Inflammatory macrophage (primary cell): ENCODE measurements at places on chromosomes 2 and 18.

GRCh38 chr2:99959261-99960014 lies 183.0 kb downstream of the AFF3 start:
- peak; percentile 26 for DNase-seq

DNA sequence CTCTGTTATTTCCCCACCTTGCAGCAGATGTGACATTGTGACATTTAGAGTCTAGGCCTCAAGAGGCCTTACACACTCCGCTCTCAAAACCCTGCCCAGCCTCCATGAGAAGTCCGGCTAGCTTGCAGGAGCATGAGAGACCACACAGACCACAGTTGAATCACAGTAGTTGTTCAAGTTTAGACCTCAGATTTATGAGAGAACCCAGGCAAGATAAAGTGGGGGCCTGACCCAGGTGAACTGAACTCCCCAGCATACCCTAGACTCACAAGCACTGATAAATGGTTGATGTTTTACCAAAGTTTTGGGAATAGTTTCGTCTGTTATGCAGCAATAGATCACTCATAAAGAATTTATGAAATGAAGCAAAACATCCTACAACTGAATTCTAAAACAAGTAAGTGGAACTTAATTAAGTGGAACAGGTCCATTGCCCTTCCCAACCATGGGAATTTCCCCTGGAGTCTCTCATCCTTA lies 4.7 kb upstream of the STAT1 start:
- no peak for DNase-seq

DNA sequence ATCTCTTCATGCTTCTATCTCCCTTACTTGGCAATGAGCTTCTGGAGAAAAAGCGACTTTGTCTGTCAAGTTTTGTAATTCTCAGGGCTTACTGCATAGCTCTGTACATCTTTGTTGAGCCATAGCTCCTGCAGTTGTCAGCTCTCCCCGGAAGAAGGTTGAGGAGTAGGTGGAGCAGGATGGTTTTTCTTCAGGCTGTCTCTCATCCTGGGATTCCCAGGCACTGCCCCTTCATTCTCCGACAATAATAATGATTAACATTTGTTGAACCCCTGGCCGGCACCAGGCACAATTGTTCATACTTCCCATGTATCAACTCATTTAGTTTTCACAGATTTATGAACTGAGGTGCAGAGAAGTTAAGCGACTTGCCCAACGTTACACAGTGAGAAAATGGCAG lies 23.5 kb upstream of the RHOB start:
- no peak for DNase-seq

DNA sequence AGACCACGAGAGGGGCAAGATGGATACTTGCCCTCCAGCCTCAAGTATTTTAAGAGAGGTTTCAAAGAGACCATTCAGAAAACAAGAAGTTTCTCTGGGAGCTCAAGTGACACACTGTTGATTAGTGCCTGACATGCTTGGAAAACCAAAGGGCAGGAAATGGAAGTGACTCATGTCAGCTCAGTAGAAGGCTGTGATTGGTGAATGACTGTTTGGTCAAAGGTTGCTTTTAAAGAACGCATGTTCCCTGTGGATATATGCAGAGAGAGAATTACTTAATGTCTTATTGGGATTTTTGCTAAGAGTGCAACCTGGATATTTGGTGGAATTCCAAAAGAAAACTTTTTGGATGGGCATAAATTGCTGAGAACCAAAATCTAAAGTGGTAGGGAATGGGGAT lies 549.9 kb downstream of the XIRP2 start:
- DNase-seq: no peak

- DNase-seq: no peak
These were observed 74.7 kb downstream of the BMPR2 start for GRCh38 chr2:202450785-202451184.
